ENCODE measurements at places on chromosomes 7 and 10.
A peak's percentile ranks its signal among the peaks of the same experiment; 100 is the strongest.

GRCh38 chr7:23759671-23760391 lies 49.8 kb downstream of the STK31 start:
- DNase-seq, result peak; percentile 53

GRCh38 chr7:141754939-141755338 lies 9.0 kb upstream of the TAS2R3 start:
- DNase-seq, result peak; percentile 32

GRCh38 chr10:58179238-58179637 lies 88.5 kb downstream of the IPMK start:
- no peak for DNase-seq

GRCh38 chr10:70381471-70382421 lies 679 bp downstream of the LRRC20 start:
- DNase-seq, result peak; percentile 52

DNA sequence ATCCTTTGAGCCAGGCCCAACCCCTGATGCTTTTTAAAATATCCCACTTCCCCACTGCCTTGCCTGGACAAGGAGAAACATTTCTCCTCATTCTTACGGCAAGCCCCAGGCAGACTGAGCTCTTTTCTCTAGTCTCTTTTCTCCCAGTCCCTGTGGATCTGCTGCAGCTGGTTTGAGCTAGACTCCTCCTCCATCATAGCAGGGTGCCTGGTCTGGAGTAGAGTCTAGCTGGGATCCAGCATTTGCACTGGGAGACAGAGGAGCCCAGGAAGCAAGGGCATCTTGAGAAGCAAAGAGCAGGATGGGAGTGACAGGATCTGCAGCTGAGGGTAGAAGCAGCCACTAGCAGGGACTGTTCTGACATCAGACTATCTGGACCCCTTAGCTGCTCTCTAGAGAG lies 562.3 kb upstream of the COBL start:
- no peak for DNase-seq

DNA sequence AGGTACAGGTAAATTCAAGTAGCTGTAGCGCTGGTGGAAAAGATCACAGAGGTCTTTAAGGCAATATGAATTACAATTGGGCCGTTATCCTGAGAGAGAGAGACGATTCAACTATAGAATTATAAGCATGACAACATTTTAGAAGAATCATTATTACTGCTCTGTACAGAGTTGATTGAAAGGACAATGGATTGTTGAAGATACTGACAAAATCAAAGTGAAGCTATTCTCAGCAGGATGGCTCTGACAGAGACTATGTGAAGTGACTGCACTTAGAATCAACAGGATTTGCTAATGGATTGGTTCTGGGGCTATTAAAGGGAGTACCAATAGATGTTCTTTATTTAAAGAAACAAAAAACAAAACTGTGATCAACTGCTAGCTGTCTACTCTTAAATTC lies 634.8 kb upstream of the GRM3 start:
- DNase-seq, result no peak

DNA sequence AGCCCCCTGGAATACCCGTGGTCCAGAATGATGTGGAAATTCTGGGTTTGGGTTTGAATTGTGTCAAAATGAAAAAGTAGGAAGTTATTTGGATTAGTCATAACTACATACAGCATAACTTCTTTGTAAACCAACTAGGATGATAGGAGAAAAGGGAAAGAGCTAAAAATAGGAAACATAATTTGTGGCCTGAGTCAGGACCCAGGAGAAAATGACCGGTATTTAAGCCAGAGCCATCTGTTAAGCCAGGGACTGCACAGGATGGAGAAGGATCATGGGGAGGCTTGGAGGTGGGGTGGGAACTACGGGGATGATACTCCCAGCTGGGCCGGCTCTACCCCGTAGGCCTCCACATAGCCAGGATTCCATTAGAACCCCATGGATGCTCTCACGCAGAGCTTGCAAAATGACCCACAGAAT lies 98.6 kb downstream of the MYOF start:
- peak; percentile 96 for DNase-seq

DNA sequence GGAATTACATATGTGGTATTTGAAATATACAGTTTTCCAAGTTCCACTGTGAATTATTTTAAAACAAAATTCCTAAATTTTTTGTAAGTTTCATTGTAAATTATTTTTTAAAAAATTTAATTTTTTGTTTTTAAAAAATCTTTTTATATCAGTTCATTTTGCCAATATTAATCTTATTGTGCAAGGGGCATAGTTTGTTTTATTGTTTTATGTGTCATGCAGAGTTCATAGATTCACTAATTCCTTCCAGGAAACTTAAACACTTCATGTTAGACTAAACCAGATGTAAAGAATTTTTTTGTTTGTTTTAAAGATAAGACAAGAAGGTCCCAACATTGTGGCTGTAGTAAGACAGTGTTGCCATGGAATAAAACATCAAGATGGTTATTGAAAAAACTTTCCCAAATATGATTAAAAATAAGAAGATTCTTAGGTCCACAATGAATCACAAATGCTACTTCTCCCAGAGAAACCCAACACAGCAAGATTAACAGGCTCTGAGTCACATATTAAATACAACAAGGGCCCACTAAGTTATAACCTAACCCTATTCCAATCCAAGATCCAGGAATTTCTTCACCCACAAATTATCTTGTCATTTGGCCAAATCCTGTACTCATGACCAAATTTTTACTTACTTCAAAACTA lies 464.7 kb upstream of the IGFBP3 start:
- peak; percentile 94 for DNase-seq

GRCh38 chr10:44352316-44353127 lies 32.4 kb downstream of the CXCL12 start:
- peak; percentile 55 for DNase-seq

- DNase-seq, result no peak
These were observed 253.8 kb downstream of the FZD1 start for GRCh38 chr7:91518058-91518457.

DNA sequence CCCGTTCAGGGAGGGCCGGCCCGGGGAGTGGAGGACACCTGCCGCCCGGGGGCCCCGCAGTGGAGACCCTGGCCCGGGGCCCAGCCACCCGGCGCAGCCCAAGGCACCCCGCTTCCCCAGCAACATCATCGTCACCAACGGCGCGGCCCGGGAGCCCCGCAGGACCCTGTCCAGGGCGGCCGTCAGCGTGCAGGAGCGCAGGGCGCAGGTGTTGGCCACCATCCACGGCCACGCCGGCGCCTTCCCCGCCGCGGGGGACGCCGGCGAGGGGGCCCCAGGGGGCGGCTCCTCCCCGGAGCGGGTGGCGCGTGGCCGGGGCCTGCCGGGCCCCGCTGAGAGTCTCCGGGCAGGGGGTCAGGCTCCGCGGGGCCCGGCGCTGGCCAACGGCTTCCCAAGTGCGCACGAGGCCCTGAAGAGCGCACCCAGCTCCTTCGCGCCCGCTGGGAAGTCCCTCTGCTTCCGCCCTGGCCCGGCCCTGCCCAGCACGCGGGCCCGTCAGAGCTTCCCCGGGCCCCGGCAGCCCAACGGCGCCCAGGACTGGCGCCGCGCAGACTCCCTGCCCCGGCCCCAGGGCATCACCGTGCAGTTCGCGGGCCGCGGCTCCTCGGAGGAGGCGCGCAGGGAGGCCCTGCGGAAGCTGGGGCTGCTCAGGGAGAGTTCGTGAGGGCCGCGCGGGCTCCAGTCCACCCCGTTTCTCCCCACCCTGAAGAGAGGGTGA lies 46.7 kb downstream of the PROSER2 start:
- DNase-seq, result no peak

DNA sequence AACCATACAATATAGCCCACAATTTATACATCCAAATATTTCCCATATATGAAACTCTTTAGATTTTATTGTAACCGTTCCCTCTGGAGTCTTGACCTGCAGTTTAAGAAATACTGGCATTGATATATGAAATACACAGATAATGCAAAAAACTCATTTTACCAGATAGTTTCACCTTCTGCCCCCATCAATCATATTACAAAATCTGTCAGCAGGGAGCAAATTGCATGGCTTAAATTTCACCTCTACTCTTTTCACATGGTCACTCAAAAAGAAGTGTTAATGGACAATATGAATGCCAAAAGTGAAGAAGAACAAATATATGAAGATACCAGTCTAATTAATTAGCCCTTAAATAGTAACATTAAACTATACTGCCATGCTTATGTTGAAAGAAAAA lies 57.0 kb upstream of the TMEM106B start:
- DNase-seq, result no peak

DNA sequence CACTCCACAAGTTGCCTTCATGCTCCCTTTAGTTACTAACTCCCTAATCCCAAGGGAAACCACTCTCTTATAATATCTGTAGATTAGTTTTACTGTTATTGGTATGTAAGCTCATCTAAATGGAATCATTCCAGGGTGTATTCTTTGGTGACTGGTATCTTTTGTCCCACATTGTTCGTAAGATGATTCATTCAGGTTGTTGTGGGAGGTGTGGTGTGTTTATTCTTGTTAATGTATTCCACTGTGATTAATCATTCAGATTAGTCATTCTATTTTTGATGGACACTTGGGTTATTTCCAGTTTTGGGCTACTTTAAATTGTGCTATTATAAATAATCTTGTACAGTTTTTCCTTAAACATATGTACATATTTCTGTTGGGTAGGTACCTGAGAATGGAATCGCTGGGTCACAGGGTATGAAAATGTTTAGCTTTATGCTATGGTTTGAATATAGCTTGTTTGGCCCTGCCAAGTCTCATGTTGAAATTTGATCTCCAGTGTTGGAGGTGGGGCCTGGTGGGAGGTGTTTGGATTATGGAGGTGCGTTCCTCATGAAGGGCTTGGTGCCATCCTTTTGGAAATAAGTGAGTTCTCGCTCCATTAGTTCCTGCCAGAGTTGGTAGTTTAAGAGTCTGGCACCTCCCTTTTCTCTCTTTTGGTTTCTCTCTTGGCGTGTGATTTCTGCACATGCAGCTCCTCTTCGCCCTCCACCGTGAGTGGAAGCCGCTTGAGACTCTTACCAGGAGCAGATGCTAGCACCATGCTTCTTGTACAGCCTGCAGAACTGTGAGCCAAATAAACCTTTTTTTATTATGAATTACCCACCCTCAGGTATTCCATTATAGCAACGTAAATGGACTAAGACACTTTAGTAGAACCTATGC lies 13.8 kb downstream of the BTRC start:
- peak; percentile 84 for DNase-seq

GRCh38 chr10:33074443-33074842 lies 116.4 kb upstream of the ITGB1 start:
- no peak for DNase-seq

- no peak for DNase-seq
These were observed 540.0 kb downstream of the KCNMA1 start for GRCh38 chr10:77097625-77098024.

DNA sequence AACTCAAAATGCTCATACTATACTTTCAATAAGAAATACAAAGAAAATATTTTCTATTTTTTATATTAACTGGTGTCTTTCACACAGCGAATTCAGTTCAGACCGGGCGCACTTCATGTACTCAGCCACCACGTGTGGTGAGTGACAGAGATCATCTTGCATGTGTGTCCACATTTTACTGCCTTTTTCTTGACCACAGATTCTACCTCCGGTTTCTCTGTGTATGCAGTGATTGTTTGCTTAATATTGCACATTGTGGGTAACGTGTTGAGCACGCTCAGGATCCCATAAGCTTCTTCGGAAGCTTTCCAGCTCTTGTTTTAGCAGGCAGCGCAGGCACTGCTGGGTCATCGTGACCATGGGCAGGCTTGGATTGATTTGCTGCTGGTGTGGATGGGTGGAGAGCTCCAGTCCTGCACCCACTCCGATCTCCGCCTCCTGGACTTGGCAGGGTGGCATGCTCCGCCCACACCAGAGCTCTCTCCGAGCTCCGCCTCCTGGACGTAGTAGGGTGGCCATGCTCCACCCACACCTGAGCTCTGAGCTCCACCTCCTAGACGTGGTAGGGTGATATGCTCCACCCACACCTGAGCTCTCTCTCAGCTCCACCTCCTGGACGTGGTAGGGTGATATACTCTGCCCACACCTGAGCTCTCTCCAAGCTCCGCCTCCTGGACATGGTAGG lies 253.3 kb downstream of the DIP2C start:
- no peak for DNase-seq

- peak; percentile 36 for DNase-seq
These were observed 459 bp downstream of the ZDHHC6 start for GRCh38 chr10:112446055-112446854.

DNA sequence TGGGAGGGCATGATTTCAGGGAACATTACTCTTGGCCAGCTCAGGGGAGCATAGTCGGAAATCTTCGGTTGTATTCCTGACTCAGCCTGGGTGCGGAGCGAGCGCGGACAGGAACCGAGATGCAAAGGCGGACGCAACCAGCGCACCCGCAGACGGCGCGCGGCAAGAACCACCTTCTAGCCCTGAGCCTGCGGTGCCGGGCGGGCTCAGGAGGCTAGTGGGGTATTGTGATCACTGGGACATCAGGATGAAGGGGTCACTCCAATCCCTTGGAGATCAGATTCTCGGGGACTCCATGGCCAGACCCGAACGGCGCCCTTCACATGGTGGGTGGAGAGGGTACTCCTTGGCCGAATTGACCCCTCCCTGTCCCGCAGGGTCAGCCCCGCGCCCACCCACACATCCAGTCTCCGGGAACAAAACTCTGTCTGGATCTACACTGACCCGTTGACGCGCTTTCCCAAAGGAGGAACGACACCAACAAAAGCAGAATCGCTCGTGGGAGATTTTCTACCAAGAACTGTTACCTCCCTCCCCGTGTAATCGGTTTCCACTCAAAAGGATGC lies 730.5 kb downstream of the ZWINT start:
- no peak for DNase-seq

GRCh38 chr10:72238392-72239175 lies 22.5 kb upstream of the ASCC1 start:
- no peak for DNase-seq

- DNase-seq, result peak; percentile 99
These were observed 6.4 kb downstream of the MAFK start for GRCh38 chr7:1536743-1537534.

DNA sequence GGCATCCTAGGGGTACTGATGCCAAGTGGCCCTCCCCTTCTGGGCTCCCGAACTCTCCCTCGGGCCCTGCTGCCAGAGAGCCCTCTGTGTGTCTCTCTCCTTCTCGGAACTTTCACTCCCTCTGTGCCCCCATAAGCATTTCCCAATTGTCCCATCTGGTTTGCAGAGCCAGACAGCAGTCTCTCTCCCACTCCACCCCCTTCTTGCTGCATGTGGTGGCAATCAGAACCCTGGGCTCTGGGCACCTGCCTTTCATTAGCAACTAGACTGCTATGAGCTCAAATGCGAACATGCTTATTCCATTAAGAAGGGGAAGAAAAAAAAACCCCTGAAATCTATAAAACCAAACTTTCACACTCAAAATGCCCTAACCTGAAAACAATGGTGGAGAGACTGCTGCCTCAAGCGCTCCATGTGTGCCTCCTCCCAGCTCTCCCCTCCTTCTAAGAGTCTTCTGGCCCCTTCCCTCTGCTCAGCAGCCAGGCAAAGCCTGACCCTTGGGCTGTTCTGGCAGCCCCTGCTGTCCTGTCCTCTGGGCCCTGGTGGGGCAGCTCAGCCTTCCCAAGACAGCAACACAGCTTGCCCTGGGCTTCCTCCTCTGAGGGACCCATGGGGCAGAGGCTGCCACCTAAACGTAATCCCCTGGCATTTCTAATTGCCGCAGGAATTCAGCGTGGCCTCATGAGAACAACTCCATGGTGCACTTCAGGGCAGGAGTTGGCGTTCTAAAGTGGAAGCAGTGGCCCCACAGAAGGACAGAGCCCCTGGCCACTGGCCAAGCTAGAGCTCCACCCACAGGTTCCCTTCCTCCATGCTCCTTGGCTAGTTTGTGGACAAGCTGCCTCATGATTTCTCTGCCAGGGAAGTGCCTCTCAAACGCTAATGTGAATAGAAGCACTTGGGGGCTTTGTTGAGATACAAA lies 415.4 kb downstream of the PLXNA4 start:
- DNase-seq, result peak; percentile 3

GRCh38 chr7:37100735-37101331 lies 347.8 kb downstream of the ELMO1 start:
- DNase-seq, result no peak

GRCh38 chr10:48759113-48759901 lies 74.6 kb downstream of the WDFY4 start:
- no peak for DNase-seq
